ENCODE measurements at places on chromosomes 6 and 20. TPM values are rescaled to one million over a fixed set of nuclear protein-coding genes. Genes with fewer than 3 reads are reported as not detected.
A peak's percentile ranks its signal among the peaks of the same experiment; 100 is the strongest.

The LY6G6F gene
- not detected for total RNA-seq

GRCh38 chr6:36962874-36963273, 8.3 kb downstream of the PI16 start:
- peak; percentile 89 for DNase-seq

The LHFPL5 gene
- total RNA-seq = not detected

GRCh38 chr6:43817192-43817591, 47.2 kb downstream of the VEGFA start:
- peak; percentile 31 for DNase-seq

The SSTR4 gene
- total RNA-seq = not detected

The PRSS35 gene
- not detected for total RNA-seq

DNA sequence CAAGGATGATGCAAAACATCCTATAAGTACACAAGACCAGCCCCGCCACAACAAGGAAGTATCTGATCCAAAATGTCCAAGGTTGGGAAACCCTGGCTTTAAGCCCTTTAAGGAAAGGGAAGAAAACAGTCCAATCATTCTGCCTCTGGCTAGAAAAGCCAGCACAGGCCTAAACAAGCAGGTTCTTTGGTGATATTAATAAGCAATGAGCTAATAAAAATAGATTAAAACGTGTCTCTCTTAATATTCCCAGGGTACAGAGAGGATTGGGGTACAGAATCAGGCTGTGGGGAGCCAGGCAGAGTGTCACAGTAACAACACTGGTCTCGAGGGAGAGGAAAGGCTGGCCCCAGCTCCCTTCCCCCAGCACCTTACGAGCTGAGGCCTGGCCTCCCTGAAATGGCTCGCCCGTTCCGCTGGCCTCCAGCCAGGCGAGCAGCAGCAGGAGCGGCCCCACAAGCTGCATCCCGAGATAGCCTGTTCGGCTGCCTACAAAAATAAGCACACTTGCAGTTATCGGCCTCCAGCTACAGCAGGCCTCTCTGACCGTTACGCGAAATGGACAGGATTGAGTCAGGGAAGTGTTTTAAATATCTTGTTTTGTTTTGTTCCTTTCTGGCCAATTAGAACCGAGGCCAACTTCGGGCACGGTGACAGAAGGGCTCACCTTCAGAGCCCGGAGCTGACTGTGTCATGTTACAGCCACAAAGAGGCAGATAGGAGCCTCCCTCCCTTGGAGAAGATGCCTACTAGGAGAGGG, 4.0 kb upstream of the ZMYND8 start:
- DNase-seq = peak; percentile 59
